Mammary epithelial cell (primary cell): ENCODE measurements at places on chromosomes 11 and 22. TPM values are rescaled to one million over a fixed set of nuclear protein-coding genes. Genes with fewer than 3 reads are reported as not detected.

- no peak for DNase-seq
These were observed 25.9 kb upstream of the WNT7B start for GRCh38 chr22:46002757-46003270.

GRCh38 chr11:34006876-34007275, 44.7 kb upstream of the CAPRIN1 start:
- DNase-seq: no peak

GRCh38 chr11:121688055-121688491, 235.3 kb upstream of the SORL1-AS1 start:
- no peak for DNase-seq

DNA sequence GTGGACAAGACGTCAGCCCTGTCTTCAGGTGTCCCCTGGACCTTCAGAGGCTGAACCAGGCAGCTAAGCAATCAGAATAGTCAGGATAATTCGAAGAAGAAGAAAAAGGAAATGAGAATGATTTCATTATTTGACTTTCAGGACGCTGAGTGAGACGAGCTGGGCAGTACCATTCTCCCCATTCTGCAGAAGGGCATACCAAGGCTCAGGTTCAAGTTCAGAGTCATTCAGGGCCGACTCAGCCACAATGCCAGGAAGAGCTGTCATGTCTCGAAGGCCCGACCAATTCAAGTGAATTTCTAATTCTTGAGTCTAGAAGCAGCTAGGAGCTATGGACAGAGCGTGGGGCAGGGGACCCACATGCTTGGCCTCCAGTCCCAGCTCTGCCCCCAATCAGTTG, 33.8 kb upstream of the CD82 start:
- DNase-seq: no peak

DNA sequence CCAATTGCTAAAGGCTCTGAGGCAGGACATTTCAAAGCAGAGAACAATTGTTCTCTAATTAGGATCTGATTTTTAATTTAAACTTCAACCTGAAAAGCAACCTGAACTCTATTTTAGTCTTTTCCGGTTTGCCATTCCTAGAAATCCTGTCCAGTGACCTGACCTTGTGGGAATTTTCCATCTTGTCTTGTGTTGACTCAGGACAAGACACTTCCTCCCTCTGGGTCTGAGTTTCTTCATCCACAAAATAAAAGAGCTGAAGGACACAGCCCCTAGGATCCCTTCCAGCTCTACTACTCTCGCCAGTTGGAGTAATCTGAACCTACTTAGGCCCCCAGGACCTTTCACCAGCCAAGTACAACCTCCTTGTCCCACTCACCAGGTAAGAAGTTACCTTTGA, 66.5 kb upstream of the POU2AF1 start:
- no peak for DNase-seq

GRCh38 chr11:44058275-44058674, 7.8 kb upstream of the ACCS start:
- DNase-seq: no peak

GRCh38 chr11:33696931-33697638, 3.5 kb downstream of the C11orf91 start:
- DNase-seq: no peak

DNA sequence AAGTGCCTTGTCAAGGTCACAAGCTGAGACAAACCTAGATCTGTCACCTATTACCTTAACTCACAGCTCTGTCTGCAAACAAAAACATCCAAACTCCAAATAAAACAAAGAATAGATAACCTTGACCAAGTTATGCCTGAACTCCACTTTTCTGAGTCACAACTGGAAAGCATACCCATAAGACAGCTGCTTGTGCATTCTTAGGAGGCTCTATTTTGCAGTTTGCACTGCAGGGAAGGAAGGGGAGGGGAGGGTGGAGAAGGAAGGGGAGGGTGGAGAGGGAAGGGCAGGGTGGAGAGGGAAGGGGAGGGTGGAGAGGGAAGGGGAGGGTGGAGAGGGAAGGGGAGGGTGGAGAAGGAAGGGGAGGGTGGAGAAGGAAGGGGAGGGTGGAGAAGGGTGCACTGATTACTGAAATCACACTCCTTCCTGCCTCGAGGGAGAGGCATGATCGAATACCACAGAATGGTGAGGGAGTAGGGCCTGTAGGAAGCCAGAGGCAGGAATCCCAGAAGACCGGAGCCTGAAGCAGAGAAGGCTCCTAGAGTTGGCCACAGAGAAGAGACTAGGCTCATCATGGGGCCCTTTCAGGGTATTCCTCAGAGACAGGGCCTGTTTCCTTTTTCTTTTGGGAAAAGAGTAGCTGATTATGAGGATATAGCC, 5.7 kb upstream of the OR52K2 start:
- no peak for DNase-seq

- DNase-seq: no peak
These were observed 399.6 kb downstream of the TMEM135 start for GRCh38 chr11:87437133-87437843.

GRCh38 chr11:125398475-125398874, 97.6 kb downstream of the FEZ1 start:
- DNase-seq: no peak

DNA sequence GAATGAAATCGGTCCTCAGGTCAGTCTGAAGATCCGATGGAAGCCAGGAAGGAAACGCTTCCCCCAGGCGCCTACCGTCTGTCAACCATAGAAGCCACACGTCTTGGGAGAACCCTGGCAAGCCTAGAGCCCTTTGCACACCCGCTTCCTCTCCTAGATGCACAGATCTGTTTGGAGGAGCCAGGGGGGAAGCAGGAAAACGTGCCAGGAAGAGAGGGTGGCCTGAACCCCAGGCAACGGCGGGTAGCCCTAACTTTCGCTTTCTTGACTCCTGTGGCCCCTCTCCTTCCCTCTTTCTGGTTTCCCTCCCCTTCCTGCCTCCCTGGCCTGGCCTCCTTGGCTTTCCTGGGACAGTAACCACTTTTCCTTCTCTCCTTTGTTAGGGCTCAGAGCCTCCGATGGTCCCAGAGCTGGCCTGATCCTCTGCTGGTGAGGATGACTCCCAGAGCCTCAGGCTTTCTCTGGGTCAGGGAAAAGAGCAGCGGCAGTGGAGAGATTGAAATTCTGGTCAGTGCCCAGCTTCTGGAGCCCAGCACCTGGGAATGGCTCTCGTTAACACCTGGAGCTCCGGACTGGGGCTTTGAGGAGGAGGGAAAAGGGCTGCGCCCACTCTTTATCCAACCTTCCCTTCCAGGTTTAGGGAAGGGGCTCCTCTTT, 2.1 kb downstream of the FXYD6 start:
- DNase-seq: no peak

DNA sequence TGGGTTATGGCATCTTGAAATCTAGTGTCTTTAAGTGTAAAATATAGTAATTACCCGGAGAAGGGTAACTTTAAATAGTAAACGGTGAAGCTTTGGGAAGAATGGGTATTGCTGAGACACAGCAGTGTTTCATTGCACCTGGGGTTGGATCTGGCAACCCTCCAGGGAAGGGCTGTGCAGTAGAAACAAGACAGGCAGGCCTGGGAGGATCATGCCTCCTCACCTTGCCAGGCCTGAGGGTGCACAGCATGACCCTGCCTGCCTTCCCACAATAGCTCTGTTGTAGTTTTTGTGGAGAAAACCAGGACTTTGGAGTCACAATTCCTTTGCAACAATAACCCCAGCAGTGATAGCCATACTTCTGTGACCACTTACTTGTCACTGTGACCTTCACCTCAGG, 64.6 kb upstream of the ADSL start:
- DNase-seq: peak; percentile 63

GRCh38 chr11:76237000-76237649, 30.8 kb upstream of the WNT11 start:
- no peak for DNase-seq

DNA sequence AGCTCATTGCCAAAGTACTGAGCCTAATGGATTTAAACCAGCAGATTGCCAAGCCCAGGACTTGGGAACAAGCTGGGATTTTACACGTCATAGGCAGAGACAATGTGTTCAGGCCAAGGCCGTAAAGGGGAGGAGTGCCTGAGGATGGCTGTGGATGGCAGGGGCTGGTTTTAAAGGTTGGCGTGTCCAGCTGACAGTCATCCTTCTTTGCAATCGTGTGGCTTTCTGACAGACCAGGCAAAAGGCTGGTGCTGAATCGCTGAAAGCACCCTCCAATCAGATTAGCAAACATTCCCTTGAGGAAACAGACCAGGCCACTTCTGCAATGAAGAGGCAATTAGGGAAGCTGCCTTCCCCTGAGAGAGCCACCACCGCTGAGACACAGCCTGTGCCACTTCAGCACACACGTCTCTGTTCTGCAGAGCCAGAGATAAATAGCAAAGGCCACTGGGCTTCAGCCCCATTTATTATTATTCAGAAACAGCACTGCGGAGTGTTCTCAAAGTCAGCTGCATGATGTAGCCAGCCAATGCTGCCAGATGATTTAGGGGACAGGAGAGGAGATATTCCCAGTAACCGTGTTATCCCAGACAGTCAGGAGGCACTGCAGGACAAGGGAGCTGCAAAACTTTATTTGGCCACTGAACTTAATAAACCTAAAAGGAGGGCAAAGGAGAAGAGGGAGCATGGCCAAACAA, 54.2 kb upstream of the CSNK2A3 start:
- no peak for DNase-seq

DNA sequence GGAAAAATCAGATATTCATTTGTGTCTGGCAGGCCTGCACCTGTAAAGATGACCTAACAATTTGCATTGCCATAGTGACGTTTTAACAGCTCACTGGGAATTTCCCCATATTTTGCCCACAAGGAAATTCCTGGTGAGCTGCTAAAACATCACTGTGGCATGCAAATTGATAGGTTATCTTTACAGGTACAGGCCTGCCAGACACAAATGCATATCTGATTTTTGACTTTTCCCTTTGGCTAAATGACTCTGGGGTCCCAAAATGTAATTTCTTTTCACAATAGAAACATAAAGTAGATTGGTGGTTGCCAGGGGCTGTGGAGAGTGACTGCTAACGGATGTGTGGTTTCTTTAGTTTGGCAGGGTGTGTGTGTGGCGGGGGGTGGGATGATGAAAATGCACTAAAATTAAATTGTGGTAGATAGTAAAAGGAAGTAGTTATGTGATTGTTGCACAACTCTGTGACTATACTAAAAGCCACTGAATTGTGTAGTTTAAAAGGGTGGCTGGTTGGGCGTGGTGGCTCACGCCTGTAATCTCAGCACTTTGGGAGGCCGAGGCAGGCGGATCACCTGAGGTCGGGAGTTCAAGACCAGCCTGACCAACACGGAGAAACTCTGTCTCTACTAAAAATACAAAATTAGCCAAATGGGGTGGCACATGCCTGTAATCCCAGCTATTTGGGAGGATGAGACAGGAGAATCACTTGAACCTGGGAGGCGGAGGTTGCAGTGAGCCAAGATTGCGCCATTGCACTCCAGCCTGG, 18.5 kb upstream of the FEZ1 start:
- peak; percentile 98 for DNase-seq

- DNase-seq: peak; percentile 69
These were observed 115.9 kb upstream of the CCDC179 start for GRCh38 chr11:22976146-22976545.

- DNase-seq: no peak
These were observed 2.9 kb upstream of the LRRC32 start for GRCh38 chr11:76673176-76674142.

GRCh38 chr11:45704635-45705034, 39.2 kb upstream of the CHST1 start:
- no peak for DNase-seq

DNA sequence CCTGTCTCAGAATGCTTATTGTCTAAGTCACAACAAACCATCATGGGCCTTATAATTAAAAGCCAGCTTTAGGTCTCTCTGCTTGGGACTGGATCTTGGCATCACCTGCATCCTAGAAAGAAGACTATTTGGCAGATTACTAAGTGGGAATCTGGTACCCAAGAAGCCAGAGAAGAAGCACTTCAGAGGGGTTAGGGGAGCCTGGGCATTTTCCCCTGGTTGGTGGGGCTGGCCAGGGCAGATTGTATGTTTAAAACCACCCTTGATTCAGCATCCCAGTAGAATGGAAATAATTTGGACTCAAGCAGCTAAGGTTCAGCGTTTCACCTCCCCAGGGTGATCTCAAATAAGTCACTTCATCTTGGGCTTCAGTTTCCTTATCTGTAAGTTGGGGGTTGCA, 193.7 kb downstream of the MIAT start:
- DNase-seq: no peak

GRCh38 chr11:61737636-61738386, 14.6 kb upstream of the MYRF start:
- DNase-seq: no peak

GRCh38 chr11:10666556-10667520, 26.7 kb downstream of the IRAG1 start:
- peak; percentile 19 for DNase-seq

DNA sequence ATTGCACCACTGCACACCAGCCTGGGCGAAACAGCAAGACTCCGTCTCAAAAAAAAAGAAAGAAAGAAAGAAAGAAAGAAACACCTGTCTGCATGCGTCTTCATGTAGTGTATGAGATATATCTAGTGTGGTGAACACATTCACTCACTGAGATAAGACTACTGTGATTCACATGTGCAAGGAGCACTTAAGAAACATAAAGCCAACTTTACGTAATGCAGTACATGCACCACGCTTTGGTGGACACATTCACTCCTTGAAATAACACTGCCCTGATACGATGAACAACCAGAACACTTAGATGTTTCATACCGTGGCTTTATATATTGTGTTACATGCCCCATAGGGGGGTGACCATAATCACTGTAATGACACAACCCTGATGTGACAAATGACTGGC, 96.0 kb downstream of the MICAL3 start:
- no peak for DNase-seq

DNA sequence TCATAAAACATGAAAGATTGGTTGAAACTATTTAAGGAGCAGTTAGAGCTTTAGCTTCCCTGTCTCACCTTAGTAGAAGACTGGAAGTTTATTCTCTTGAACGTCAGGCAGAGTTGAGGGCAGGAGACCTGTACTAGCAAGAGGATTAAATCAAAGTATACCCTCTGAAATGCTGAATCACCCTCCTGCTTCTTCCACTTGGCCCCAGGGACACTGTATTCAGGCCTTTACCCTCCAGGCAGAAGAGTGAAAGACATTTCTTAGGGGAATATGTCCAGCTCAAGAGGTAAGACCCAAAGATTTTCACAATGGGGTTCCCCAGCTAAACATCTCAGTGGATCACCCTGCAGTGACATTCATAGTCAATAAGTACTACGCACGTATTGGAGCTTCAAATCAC, 11.9 kb downstream of the APOA4 start:
- DNase-seq: no peak

DNA sequence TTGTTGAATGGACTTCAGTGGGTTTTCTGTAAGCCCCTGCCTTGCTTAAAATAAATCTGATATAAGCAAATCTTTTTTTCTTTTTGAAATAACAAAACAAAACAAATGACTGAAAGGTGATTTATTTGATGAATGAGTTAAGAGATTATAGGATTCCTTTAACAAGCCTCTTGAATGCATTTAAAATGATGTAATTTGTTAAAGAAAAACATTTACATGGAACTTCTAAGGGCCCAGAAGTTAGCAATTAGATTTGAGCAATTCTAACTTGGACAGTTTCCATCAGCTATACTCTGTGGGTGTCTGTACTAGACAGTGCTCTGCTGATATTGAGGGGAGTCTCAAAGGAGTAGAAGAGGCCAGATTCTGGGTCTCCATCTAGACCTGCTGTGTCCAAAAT, 143.5 kb upstream of the RAG2 start:
- no peak for DNase-seq

The POU2AF2 gene
- not detected for total RNA-seq

The SLC6A5 gene
- under 0.01 TPM for total RNA-seq

The PIH1D2 gene
- 2.2 TPM for total RNA-seq

The KRTAP5-9 gene
- not detected for total RNA-seq

The RNASEH2C gene
- 29.6 and 38.1 TPM in 2 replicates for total RNA-seq

The SAA1 gene
- total RNA-seq: 67.2 and 169 TPM in 2 replicates

The SLC22A25 gene
- total RNA-seq: not detected

The INS gene
- total RNA-seq: not detected

The AGBL2 gene
- 1.7 TPM for total RNA-seq

The ISX gene
- total RNA-seq: not detected

The OR2AG1 gene
- total RNA-seq: not detected in 2 replicates

The C11orf97 gene
- not detected for total RNA-seq
